CMK (cell line): ENCODE measurements at places on chromosomes 7 and 10.
A peak's percentile ranks its signal among the peaks of the same experiment; 100 is the strongest.

DNA sequence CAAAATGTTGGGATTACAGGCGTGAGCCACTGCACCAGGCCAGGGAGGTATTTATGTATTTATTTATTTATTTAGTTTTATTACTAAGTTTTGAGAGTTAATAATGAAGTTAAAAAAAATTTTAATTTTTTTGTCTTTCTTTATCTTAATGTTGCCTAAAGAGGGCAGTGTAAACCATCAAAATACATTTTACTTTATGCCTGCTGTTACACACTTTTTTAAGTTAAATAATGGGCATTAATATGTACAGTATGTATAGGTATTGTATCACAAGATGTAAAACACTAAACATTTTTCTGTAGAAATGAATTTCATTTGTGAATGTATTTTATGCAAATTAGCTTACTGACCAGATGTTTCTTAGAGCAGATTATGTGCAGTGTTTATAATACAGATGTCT is 129.4 kb downstream of the AASS start:
- no peak for DNase-seq

DNA sequence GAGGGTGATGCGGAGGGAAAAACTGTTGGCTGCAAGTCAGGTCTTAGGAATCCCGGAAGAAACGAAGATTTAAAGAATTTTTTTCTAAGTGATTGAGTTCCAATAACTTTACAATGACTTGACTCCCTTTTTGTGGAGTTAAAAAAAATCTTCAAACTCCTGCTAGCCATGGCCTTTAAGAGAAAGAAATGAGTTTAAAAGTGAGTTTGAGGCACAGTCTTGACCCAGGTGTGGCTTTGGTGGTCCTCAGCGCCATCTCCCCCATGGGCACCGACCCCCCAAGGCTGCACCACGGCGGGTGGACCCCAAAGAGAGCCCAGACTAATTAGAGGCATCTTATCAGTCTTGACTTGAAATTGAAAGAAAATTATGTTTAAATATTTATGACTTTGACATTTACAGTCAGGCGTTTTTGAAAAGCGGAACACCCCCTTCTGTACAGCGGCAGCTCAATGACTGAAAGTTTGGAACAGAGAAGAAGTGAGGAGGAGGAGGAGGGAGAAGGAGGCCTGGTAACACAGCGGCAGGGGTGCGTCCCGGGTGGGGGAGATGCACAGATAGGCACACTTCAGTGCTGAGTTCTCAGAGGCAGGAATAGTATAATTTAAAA is 349.6 kb downstream of the DNAJB6 start:
- DNase-seq = no peak

DNA sequence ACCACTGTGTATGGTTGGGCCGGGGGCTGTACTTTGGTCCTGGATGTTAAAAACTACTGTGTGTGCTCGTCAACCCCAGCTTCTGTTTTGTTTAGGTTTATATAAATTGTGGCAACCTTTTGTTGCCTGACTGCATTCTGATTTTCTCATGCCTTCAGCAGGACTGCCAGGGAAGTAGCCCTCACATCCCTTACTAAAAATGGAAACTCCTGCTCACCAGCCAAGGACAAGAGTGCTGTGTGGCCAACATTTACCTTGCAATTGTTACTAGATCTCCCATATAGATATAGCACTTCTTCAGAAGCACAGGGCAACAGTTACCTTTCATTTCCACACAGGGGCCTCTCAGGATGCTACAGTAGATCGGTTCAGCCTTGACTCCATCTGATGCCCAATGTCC is 174.4 kb downstream of the TAX1BP1 start:
- no peak for DNase-seq

- DNase-seq = no peak
These were observed 75.0 kb upstream of the MKX start for GRCh38 chr10:27820637-27821036.

- no peak for DNase-seq
These were observed 225.6 kb upstream of the IGFBP3 start for GRCh38 chr7:46146454-46147255.

DNA sequence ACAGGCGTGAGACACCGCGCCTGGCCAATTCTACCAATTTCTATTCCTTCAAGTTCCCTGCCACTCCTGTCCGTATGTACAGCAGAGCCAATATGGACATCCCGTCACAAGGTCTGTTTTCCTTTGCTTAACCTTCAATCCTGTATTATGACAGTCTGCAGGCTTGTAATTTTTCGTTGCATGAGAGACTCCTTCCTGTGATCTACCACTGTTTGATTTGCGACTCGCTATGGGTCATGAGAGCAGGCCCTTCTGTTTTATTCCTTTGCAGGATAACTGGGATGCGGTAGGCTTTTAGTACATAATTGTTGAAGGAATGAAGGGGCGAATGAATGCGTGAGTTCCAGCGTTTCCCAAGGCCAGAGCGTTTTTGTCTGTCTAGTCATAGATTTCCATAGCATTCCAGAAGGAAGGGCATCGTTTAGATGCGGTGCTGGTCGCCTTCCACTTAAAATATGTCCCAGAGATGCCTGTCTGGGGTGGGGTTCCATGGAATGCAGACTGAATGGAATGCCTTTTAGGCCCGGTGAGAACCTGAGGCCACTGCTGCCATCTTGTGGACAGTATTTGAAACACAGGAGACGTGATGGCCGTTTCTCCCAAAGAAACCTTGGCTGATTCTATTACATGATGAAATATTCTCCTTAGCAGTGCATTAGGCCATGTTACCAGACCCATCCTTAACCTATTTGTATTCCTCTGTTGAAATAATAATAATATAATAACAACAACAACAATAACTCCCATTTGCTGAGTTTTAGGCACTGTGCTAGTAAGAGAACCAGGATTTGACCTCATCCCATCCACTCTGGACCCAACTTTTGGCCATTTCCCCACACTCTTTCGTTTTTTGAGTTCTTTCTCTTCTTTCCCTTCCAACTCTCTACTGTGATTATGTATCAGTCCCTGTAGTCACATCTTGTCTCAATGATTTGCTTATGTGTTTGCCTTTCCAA is 193.2 kb downstream of the MYOF start:
- DNase-seq = peak; percentile 21

DNA sequence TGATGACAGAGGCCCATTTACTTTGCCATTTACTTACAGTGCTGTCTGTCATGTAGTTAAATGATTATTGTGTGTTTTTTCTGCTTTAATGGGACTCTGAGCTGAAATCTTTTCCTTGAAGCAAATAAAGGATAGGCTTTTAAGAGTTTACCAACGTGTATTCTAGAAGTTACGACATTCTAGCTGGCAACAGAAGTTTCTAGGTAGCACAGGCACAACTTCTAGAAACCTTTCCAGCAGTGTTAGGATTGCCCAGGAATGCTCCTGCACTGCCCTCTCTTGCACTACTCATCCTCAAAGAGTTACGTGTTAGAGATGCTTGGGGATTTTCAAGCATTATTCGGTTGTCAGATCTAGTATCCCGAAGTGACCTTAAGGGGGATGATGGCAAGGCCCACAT is 42.5 kb upstream of the TMEM236 start:
- DNase-seq = no peak

GRCh38 chr10:103720964-103721335 is 134.4 kb downstream of the SH3PXD2A start:
- no peak for DNase-seq

DNA sequence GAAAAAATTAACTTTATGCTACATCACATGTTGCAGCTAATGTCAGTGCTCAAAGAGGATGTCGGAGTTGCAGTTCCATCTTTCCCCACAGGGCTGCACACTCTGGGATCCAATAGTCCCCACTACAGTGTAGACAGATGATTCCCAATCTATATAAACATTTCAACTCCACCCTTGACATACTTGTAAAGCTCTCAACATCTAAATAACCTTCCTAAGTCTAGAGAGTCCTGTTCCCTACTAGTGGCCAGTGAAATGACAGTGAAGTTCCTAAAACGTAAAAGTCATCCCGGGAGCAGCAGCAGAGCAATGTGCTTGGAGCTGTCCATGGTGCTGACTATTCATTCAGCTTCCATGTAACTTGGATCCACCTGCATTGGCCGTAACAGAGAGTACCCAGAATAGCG is 145.1 kb downstream of the GRM8 start:
- peak; percentile 21 for DNase-seq

- DNase-seq = no peak
These were observed 1035.3 kb downstream of the NRG3 start for GRCh38 chr10:82910301-82910700.

DNA sequence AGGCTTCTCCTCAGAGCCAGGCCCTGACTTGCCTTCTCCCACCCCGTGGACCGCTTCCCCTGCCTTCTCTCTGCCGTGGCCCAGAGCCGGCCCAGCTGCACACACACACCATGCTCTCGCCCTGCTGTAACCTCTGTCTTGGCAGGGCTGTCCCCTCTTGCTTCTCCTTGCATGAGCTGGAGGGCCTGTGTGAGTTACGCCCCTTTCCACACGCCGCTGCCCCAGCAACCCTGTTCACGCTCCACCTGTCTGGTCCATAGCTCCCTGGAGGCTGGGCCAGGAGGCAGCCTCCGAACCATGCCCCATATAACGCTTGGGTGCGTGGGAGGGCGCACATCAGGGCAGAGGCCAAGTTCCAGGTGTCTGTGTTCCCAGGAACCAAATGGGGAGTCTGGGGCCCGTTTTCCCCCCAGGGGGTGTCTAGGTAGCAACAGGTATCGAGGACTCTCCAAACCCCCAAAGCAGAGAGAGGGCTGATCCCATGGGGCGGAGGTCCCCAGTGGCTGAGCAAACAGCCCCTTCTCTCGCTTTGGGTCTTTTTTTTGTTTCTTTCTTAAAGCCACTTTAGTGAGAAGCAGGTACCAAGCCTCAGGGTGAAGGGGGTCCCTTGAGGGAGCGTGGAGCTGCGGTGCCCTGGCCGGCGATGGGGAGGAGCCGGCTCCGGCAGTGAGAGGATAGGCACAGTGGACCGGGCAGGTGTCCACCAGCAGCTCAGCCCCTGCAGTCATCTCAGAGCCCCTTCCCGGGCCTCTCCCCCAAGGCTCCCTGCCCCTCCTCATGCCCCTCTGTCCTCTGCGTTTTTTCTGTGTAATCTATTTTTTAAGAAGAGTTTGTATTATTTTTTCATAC is 38.0 kb downstream of the LIMK1 start:
- no peak for DNase-seq

DNA sequence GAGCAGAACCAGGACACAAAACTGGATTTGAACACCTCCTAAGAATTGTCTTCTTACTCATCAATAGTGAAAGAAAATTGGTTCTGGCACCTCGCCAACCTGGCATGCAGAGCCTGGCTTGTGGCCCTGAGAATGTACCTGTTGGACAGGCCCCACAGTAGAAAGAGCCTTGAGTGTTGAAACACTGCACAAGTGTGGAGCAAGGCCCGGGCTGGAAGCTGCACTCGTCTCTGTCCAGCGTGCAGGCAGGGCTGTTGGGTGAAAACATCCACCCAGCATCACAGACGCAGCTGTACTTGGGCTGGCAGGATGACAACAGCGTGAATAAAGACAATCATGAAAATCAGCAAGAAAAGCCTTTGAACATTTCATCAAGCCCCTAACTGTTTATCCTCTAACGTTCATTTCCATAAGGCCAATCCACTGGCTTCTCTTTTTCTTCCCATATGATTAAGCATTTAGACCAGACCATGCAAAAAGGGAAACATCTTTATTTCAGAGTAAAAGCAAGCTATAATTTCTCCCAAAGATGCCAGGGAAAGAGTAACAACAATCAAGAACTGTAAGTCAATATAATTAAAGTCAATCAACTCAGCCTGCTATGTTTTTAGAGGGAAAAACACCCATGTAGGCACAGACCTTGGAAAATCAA is 15.6 kb downstream of the CUBN start:
- DNase-seq = no peak

- no peak for DNase-seq
These were observed 599.6 kb upstream of the GHITM start for GRCh38 chr10:83539528-83540308.

GRCh38 chr7:54014765-54015164 is 527.4 kb upstream of the VSTM2A start:
- DNase-seq = no peak

- DNase-seq = no peak
These were observed 208.4 kb upstream of the KLF14 start for GRCh38 chr7:130942211-130942964.

DNA sequence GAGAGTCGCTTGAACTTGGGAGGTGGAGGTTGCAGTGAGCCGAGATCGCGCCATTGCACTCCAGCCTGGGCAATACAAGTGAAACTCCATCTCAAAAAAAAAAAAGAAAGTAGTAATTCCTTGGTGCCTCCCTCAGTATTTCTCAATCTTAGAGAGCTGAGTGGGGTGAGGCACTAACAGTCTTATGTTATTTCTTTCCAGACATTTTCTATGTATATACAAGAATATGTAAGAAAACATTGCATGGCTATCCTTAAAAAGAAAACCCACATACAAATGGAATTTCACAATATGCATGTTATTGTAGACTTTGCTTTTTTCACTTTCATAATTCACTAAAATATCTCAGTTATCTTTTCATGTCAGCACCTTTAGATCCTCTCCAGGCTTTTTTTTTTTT is 13.6 kb upstream of the SLF2 start:
- DNase-seq = no peak

- DNase-seq = no peak
These were observed 6.9 kb downstream of the FAM241B start for GRCh38 chr10:69636626-69637605.

- DNase-seq = no peak
These were observed 282.9 kb downstream of the BICC1 start for GRCh38 chr10:58795560-58795959.

- DNase-seq = no peak
These were observed 122.2 kb downstream of the MPP7 start for GRCh38 chr10:28180654-28181053.

- no peak for DNase-seq
These were observed 194.8 kb downstream of the MAD1L1 start for GRCh38 chr7:2037808-2038522.

DNA sequence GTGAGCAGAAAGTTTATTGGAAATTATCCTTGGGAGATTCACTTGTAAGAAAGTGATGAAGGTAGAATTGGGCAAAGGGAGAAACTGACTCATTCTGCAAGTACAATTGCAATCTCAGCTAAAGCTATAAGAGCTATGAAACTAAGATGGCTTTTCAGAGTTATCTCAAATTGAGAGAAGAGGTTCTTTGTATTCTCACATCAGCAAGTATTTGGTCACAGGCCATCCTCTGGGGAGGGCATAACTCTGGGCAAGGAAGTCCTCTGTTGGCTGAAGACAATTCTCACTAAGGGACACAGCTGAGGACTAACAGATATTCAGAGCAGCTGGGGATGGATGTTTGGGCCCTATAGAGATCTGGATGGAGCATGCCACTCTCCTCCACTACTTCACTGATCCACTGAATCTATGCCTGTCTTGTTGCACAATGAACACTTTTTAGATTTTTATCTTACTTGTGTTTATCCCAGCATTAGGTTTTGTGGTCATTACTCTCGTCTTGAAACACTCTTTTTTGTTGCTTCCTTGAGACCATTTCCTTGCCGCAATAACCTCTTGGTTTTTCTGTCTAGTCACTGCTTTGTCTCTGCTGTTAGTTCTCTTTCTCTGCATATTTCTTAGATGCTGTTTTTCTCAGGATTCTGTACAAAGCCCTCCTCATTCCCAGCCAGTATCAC is 115.1 kb downstream of the GNAI1 start:
- DNase-seq = no peak

GRCh38 chr7:98251231-98251600 is 816 bp downstream of the TECPR1 start:
- DNase-seq = no peak

GRCh38 chr7:450741-451140 is 68.9 kb downstream of the PDGFA start:
- no peak for DNase-seq
